ENCODE measurements at places on chromosomes 16 and 17. TPM values are rescaled to one million over a fixed set of nuclear protein-coding genes. Genes with fewer than 3 reads are reported as not detected.

Gene COPZ2
- 30.7 TPM for total RNA-seq

DNA sequence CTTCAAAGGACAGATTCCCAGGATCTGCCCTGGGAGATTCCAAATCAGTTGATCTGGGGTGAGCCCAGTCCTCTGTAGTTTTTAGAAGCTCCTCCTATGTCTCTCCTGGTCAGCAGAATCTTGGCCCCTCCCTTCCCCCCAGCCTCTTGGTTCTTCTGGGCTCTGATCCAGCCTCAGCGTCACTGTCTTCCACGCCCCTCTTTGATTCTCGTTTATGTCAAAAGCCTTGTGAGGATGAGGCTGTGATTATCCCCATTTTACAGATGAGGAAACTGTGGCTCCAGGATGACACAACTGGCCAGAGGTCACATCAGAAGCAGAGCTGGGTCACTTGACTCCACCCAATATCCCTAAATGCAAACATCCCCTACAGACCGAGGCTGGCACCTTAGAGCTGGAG, 840 bp upstream of the CDH5 start:
- no peak overlapping the region for H3K27ac ChIP-seq
- no peak for DNase-seq

DNA sequence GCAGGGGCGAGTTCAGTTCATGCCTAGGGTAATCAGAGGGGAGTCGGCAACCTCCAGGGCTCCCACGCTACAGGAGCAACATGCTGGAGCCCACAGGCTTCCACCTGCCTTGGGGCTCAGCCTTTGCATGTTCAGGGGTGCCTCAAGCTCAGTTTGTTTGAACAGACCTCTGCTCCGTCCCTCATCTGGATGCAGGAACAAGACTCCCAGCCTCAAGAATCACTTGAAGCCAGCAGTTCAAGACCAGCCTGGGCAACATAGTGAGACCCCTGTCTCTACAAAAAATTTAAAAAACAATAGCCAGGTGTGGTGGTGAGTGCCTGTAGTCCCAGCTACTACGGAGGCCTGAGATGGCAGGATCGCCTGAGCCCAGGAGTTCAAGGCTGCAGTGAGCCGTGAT, 4.9 kb upstream of the HSD11B2 start:
- no peak overlapping the region for H3K27ac ChIP-seq
- H3K4me3 ChIP-seq: no peak overlapping the region
- peaks cover 58% of the 10 kb centered on the region for H3K27me3 ChIP-seq
- no peaks in the 10 kb centered on the region for H3K36me3 ChIP-seq
- DNase-seq: no peak
- H3K4me1 ChIP-seq: peaks cover 22% of the 10 kb centered on the region

GRCh38 chr17:12252462-12252861, 231.8 kb downstream of the MAP2K4 start:
- DNase-seq: no peak
- H3K27me3 ChIP-seq: peaks cover 7% of the 10 kb centered on the region
- no peaks in the 10 kb centered on the region for H3K36me3 ChIP-seq
- H3K4me3 ChIP-seq: no peak overlapping the region

- peaks cover 64% of the 10 kb centered on the region for H3K27me3 ChIP-seq
- no peak overlapping the region for H3K27ac ChIP-seq
- H3K4me3 ChIP-seq: no peak overlapping the region
These were observed 79.8 kb downstream of the ENGASE start for GRCh38 chr17:79154446-79154845.

DNA sequence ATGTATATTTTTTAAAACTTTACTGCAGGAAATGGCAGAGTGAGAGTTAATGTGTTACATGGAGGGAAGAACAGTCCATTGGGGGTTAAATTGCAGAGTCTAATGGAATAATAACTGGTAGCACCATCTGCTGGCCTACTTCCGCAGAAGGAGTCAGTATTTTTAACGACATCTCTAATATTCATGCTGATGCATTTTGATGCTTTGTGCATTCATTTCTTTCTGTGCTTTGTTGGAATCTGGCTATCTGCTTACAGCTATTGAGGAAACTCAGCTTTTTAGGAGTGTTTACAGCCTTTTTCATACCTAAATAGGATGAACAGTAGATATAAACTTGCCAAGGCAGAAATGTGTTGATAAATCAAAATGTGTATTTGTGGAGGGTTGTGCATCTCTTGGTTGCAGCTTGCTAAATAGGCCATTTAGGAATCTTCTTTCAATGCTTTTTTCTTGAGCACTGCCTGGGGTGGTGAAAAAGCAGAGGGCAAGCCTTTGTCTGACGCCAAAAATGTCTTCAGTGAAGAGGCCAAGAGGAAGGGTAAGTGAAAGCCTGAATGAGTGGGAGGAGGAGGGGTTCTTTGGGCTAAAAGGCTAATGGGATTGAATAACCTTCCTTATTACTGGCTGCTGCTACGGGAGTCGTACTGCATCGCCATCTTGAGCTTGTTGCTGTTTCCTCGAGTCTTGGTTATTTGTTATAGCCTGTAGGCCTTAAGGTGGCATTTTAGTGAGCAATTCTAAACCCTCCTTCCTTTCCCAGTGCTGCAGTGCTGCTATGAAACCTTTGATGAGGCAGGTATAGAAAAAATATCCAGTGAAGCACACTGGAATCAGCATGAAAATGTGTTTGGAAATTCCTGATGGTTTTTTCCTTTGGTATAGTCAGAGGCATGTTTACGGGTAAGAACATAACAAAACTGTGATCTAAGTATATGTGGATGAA, 153.3 kb downstream of the CHD9 start:
- no peak for DNase-seq
- H3K36me3 ChIP-seq: peaks cover 11% of the 10 kb centered on the region
- H3K27me3 ChIP-seq: no peaks in the 10 kb centered on the region
- peak overlapping the region; percentile 84 for H3K4me3 ChIP-seq
- peaks cover 32% of the 10 kb centered on the region for H3K4me1 ChIP-seq

GRCh38 chr16:8880839-8881510, 1.2 kb upstream of the LITAFD start:
- no peak overlapping the region for H3K27ac ChIP-seq
- DNase-seq: no peak
- no peaks in the 10 kb centered on the region for H3K36me3 ChIP-seq
- no peaks in the 10 kb centered on the region for H3K27me3 ChIP-seq

GRCh38 chr16:65658349-65658748, 536.5 kb upstream of the CDH11 start:
- DNase-seq: no peak
- no peaks in the 10 kb centered on the region for H3K36me3 ChIP-seq
- H3K4me1 ChIP-seq: peaks cover 28% of the 10 kb centered on the region
- H3K27me3 ChIP-seq: peaks cover 20% of the 10 kb centered on the region
- H3K4me3 ChIP-seq: no peak overlapping the region
- peak overlapping the region; percentile 57 for H3K27ac ChIP-seq

GRCh38 chr16:54128629-54129234, 157.9 kb downstream of the IRX3 start:
- peaks cover 3% of the 10 kb centered on the region for H3K27me3 ChIP-seq
- DNase-seq: no peak
- peaks cover 13% of the 10 kb centered on the region for H3K4me1 ChIP-seq
- H3K27ac ChIP-seq: no peak overlapping the region

GRCh38 chr16:64866021-64866420, 255.8 kb downstream of the CDH11 start:
- H3K27me3 ChIP-seq: peaks cover 12% of the 10 kb centered on the region
- H3K4me3 ChIP-seq: no peak overlapping the region
- no peak for DNase-seq

- no peak overlapping the region for H3K4me3 ChIP-seq
- DNase-seq: no peak
- peaks cover 2% of the 10 kb centered on the region for H3K4me1 ChIP-seq
- no peak overlapping the region for H3K27ac ChIP-seq
These were observed 38.8 kb downstream of the SHISA6 start for GRCh38 chr17:11279776-11280344.

- no peaks in the 10 kb centered on the region for H3K36me3 ChIP-seq
- DNase-seq: no peak
- H3K27me3 ChIP-seq: peaks cover 9% of the 10 kb centered on the region
- peaks cover 7% of the 10 kb centered on the region for H3K4me1 ChIP-seq
- H3K27ac ChIP-seq: no peak overlapping the region
- no peak overlapping the region for H3K4me3 ChIP-seq
These were observed 49.6 kb upstream of the RPL38 start for GRCh38 chr17:74153821-74154430.

Data from mesothelial cell of epicardium (in vitro differentiated cells).